ENCODE measurements at places on chromosomes 12 and 14.

- no peak for DNase-seq
Observed at GRCh38 chr12:67689385-67689784, 40.8 kb downstream of the DYRK2 start.

- no peak for DNase-seq
Observed at GRCh38 chr12:113403435-113404415, at the start of gene SDS. Gene SDS (minus strand): TSS chr12:113403887. CDS start chr12:113399708, 4,179 bp downstream.

DNA sequence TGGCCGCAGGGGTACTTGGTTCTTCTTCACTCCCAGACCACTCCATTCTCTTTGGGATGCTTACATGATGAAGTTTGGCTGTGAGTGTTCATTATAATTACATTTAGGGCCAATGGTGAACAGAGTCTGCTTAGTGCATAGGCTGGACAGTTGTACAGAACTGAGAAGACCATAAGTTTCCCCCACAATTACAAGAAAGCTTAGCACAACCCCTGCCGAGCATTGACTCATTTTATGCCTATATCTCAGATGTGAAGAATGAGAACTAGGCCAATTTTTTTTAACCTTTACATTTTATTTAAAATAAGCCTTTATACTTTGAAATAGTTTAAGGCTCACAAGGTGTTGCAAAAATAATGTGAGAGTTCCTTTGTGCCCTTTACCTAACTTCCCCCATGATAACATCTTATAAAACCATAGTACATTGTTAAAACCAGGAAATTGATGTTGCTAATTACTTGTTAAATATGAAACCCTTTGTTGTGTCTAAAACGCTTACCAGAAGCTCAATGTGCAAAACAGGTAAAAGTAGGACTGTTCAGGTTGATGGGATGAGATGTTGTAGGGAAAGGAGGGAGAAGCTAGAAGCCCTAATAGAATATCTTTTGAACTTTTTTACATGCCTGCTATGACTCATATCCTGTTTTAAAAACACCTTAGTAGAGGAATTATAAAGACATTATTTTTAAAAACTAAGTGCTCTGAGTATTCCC lies 47.2 kb downstream of the ALDH1L2 start:
- no peak for DNase-seq

- DNase-seq, result no peak
Observed at GRCh38 chr12:121295746-121296617, 527 bp downstream of the CAMKK2 start.

DNA sequence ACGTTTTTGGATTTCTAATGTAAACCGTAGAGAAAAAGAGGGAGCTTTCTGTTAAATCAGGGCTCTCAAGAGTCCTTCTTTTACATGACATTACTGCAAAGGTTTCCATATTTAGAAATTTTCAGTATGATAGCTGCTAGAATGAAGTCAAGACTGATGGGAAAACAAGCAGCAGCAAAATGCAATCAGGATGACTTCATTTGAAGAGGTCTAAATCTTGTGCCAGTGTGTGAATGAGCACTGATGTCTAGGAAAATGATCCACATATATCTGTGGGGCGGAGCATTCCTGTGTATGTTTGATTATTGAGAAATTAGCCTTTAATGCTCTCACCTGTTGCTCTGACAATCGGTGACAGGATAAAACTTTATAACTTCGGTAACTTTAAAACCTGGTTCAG lies 73.6 kb downstream of the GRIP1 start:
- no peak for DNase-seq

DNA sequence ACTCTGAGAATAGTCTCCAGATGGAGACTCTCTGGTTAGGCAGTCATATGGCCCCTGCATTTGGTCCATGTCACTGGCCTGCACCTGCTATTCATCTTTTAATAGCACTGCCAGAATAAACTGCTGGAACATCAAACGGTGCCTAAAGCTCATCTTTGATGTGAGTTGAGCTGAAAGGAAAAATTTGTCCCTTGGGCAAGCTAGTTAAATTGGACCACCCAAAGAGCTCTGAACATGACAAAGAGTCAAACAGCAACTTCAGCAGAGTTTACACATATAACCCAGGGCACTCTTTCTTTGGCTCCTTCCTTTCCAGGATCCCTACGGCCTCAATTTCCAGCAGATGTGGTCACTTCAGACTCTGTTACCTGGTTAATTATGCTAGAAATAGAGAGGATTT lies 269.9 kb downstream of the RPL10L start:
- no peak for DNase-seq

DNA sequence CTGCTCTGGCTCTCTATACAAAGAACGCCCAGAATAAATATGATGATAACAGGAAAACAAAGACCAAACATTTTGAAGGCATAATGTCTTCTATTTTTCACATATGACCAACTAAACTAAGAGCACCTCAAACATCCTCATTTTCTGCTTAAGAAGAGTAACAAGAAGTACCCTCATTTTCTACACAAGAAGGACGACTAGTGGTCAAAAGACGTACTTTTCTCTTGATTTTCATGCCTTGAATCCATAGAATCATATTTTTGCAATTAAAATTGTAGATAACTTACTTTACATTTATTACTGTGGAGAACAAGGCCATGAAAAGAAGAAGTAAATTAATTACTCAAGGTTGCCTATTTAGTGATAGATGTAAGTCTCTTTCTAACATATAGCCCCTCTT lies 358.6 kb downstream of the DUSP6 start:
- DNase-seq, result no peak

DNA sequence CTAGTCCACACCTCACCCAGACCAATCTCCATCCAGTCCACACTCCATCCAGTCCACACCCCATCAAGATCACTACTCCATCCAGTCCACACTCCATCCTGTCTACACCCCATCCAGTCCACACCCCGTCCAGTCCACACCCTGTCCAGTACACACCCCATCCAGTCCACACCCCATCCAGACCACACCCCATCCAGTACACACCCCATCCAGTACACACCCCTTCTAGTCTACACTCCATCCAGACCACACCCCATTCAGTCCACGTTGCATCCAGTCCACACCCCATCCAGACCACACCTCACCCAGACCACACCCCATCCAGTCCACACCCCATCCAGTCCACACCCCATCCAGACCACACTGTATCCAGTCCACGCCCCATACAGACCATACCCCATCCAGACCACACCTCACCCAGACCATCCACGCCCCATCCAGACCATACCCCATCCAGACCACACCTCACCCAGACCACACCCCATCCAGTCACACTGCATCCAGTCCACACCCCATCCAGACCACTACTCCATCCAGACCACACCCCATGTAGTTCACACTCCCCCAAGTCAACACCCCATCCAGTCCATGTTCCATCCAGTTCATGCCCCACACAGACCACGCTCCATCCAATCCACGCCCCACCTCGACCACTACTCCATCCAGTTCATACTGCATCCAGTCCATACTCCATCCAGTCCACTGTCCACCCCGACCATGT lies 116.6 kb upstream of the RTL1 start:
- DNase-seq, result no peak

GRCh38 chr12:2011643-2012607 lies 7.7 kb upstream of the DCP1B start:
- DNase-seq, result no peak

DNA sequence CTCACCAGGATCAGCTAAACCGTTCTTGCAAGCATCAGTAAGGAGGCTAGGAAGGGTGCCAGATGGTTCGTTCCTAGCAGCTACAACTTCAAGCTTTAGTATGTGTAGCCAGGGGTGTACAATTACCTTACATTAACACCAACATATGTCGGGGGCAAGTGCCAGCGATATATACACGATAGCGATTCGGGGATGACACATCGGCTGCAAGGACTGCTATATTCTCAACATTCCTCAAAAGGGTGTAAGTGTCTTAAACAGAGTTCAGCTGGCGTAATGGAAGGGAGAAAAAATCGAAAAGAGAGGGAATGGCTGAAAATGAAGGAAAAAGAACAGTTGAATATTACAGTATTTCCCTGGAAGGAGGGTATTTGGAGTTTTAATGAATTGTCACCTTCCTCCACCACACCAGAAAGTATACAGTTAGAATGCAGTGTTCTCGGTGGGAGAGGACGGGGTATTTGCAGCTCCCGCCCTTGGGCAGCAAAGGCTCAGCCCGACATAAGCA lies 545 bp downstream of the LIMA1 start:
- no peak for DNase-seq

DNA sequence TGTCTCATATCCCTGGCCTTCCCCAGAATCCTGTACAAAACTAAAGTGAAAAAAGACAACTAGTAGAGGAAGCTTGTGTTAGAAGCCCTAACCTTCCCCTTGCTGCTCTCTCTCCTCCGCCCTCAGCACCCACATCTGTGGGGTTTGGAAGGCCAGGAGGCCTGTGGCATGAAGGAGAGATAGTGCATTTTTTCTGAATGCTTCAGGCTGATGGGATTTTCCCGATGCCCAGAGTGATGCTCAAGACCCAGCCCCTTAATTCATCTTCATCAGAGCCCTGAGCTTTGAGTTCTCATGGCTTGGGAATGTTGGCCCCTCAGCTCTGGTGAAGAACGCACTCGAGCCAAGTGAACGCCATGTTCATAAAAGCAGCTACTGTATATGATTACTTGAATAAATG lies 5.9 kb downstream of the FGF6 start:
- no peak for DNase-seq

DNA sequence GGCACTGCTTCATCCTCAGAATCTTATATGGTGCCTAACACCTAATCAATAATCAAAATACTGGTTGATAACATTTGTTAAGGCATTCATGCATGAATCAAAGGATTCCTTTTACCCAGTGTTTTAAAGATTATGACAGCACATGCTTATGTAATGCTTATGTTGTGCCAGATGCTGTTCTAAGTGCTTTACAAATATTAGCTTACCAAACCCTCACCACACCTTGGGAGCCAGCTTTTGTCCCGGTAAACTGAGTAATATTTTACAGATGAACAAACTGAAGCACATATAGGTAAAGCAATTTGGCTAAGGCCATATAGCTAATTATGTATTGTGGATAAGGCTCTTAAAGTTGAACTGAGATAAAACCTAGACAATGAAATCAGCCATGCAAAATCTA lies 209.2 kb downstream of the ALX1 start:
- no peak for DNase-seq

- no peak for DNase-seq
Observed at GRCh38 chr12:57130941-57131340, 2.7 kb downstream of the LRP1 start.
